ENCODE measurements at places on chromosomes 2 and 18.

GRCh38 chr18:57581301-57581934 lies 5.1 kb downstream of the FECH start:
- no peak for DNase-seq

DNA sequence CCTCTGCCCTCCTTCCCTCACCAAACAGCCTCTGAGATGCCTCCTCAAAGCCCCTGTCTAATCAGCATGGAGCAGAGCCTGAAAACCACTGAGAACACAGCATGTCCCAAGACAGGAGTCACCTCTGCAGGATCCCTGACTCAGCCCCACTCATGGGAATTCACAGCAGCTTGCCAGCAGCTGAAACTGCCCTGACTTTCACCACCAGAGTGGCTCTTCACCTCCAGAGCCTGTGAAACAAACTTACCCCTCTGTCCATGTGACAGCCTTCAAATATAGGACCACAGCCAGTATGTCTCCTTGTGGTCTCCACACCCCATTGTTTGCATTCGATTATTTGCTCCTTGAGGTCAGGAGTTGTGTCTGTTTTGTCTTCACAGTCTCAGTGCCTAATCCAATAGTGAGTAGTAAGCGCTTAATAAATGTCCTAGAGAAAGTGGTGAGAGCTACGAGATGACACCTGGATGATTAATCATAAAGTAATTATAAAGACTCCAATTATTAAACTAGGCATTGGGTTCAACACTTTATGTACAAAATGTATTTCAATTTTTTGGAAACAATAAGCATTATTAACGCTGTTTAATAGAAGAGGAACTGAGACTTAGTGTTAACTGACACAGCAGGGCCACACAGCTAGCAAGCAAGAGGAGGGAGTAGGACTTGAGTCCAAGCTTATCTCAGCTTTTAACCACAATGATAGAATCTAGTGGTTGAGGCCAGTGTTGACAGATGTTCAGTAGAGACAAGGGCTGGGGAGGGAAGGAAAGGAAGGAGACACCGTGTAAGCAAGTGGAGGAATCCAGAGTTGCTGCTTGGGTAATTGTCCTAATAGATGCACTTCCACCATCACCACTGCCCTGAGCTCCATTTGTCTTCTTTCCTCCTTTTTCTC lies 358.7 kb upstream of the TNP1 start:
- no peak for DNase-seq

- DNase-seq: no peak
Observed at GRCh38 chr2:43194121-43194869, 32.1 kb downstream of the ZFP36L2 start.

- no peak for DNase-seq
Observed at GRCh38 chr2:147451902-147452515, 392.8 kb upstream of the ACVR2A start.

- no peak for DNase-seq
Observed at GRCh38 chr18:64377446-64377845, 228.6 kb upstream of the LINC00305 start.

- DNase-seq: no peak
Observed at GRCh38 chr2:14475994-14476393, 156.5 kb upstream of the LRATD1 start.

- no peak for DNase-seq
Observed at GRCh38 chr2:71419976-71420375, 33.4 kb upstream of the DYSF start.

DNA sequence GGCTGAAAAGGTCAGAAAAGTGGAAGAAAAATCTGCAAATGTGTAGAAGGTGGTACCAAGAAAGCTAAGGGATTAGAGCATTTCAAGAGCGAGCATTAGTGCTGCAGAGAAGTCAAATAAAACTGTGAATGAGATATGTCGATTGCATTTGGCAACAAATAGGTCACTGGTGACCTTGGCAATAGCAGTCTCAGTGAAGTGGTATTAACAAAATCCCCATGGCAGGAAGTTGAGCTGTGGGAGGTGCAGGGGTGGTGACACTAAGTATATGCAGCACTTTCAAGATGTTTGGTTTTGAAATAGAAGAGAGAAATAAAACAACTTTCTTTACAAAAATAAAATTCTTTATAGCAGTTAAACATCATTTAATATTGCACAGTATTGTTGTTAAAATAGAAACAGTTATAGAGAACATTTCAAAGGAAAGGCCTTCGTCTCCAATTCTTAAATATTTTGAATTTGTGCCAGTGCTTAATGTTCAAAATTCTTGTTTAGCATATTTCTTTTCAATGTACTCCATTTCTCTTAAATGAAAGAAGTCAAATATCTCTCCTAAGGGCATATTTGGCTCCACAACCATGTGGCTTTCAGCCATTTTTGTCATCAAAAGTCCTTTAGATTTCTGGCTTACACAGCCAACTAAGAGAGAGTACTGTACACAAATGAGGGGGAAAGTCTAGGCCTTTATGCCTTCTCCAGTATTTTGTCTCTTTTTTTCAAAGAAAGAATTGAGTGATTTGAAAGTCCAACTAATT lies 443.0 kb upstream of the MMADHC start:
- no peak for DNase-seq

GRCh38 chr2:57542081-57542480 lies 504.5 kb upstream of the VRK2 start:
- no peak for DNase-seq

DNA sequence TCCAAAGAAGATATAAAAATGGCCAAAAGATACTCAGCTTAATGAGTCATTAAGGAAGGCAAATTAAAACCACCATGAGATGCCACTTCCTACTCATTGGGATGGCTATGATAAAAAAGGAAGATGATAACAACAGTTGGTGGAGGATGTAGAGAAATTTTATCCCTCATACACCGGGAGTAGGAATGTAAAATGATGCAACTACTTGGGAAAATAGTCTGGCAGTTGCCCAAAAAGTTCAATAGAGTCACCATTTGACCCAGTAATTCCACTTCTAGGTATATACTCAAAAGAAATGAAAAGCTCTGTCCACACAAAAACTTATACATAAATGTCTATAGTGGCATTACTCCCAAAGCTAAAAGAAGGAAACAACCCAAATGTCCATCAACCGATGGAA lies 10.1 kb upstream of the SULT1C2 start:
- no peak for DNase-seq

DNA sequence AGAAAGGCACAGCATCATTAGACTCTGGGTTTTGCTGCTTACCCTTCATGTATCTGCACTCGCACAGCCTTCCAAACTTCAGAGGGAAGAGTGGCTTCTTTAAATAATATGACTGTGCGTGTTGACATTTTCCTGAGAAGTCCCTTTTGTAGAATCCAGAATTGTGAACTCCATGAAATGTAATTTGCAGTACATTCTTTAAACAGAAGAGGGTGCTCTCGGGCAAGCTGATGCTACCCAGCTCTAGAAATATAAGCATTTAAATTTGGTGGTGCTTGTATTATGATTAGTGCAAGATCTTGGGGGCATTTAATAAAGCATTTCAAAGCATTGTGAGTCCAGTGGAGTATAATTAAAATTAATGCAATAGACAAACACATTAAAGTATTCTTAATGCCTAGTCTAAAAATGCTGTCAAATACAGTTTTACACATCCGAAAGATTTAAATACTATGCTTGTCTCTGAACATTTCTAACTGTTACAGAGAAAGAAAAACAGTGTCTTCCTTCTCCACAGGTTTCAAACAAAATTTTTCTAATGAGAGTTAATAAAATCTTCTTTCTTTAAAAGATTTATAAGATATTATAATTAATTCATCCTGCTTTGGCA lies 17.3 kb upstream of the GTF2A1L start:
- DNase-seq: no peak

DNA sequence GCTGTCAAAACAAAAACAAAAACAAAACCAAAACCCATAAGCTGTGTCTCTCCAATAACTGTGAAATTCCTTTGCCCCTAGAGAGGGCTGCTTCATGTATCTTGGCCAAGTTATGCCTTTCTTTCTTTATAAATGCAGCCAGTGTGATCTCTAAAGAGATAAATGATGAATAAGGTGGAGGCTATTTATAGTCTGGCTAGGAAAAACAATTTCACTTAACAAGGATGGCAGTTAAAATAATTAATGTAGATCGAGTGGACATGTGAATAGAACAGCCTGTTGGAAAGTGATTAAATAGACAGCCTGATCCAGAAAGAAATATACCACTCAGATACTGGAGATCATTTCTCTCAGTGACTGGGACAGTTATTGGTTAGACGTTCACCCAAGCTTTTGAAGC lies 1666.9 kb upstream of the CELF4 start:
- DNase-seq: no peak

DNA sequence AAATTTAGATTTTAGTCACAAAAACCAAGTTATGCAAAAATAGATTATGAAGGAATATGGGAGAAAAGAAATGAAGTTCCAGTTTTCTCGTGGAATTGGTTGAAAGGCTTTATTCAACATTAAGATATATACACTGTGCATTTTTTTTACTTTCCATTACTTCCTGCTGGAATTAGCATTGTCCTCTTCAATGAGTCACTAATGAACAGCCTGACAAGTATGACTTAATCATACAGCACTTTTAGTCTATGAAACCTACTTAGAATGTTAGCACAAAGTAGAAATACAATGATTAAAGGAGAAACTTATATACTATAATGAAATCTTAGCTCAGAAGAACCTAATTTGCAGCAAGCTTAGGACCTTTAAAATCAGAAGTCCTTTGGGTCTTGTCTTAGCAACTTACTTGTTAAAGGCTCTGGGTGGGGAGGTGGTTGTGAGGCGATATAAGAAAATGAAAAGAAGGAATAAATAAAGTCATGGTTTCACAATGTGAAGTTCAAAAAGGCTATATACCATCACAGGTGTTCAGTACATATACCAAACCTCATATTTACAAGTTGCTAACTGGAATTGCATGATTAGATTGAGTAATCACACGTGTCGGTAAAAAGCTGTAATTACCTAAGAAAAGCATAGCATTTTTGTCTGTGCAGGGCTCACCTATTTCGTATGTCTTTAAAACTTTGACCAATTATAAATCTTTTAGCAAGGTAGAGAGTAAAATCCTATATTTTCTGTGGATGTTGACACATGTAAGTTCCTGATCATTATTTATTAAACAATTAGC lies 236.8 kb downstream of the CAMKMT start:
- DNase-seq: no peak

GRCh38 chr2:57181315-57182038 lies 865.1 kb upstream of the VRK2 start:
- DNase-seq: no peak

DNA sequence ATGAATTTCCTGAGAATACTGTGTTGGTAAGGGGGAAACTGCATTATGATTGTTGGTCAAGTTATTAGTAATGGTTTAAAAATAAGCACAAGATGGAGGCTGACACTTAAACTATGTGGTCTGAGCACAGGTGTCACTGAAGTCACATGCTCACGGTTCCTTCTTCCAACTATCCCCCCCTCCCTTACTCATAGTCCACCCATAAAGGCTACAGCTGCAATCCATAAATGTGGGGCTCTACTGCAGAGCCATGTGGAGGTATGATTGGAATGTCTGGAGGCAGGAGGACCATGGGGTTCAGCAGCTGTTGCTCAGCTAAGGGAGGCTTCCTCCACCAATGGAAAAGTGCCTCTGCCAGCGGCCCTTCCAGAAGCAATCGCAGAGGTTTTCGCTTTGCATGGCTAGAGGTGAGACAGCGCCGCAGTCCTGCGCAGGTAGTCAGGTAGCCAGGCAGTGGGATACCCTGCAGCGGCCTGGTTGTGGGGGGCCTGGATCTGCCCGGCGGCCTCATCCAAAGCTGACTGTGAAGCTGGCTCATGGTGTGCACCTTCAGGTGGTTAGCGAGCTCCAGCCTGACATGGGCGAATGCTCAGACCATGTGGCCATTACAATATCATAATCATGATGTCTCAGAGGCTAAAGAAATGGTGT lies 249.6 kb downstream of the DCDC2C start:
- no peak for DNase-seq

- DNase-seq: no peak
Observed at GRCh38 chr18:7038330-7038851, 79.2 kb downstream of the LAMA1 start.

DNA sequence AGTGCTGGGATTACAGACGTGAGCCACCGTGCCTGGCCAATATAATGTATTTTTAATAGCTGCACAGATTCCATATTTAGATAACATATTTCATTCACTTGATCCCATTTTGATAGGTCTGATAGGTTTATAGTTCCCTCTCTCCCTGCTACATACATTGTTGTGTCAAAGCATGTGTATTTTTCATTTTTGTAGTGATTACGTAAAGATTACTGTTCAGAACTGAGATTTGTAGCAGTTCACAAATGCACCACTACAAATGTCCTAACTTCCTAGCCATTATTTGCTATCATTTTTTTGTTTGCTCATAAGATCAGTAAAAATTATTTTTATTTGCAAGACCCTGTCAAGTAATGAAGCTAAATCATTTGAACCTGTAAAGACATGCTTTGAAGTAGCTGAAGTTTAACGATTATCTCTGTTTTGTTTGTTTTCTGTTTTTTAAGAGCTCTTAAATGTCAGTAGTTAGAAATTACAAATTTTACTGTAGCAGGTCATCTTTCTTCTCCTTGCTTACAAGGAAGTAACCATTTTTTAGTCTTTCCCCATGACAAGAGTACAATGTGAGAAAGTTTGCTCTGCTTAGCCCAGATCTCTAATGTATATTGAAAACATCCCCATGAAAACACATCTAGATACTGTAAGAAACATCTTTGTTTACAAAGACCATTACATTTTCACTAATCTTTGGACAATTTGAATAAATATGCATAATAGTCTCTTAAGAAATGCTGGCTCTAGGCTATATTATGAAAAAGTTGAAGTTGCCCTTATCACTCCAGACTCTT lies 54.1 kb downstream of the EML4 start:
- no peak for DNase-seq

DNA sequence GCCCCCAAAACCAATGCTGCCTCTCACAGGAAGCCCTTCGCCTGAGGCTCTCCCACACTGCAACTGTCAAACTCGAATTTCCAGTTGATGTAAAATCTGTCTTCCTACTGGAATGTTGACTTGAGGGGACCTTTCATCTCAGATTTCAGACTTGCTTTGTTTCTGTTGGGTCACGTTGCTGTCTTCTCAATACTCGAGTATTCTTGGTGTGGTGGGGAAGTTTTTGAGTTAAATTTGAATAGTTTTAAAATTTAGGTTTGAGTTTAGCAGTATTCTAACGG lies 50.8 kb downstream of the AGAP1 start:
- no peak for DNase-seq

GRCh38 chr2:207812058-207812725 lies 42.5 kb upstream of the FZD5 start:
- no peak for DNase-seq

DNA sequence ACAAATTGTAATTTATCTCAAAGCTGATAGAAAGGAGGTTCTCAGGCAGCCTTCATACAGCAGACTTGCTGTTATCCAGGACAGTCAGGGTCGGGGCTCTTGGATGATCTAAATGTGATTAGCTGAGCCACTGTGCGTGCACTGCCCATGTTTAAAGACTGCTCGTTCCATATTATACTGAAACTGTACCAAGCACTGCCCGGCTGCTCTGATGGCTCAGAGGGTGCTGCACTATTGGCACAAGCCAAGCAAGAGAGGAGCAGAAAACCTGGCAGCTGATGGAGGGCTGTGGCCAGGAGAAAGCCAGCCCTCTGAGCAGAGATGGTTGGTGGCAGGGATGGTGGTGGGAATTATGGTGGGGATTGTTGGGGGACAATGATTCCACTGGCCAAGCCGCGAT lies 63.4 kb downstream of the COL6A3 start:
- no peak for DNase-seq

Measured in stimulated activated CD4-positive, alpha-beta T cell treated with anti-CD3 and anti-CD28 coated beads, Interleukin-15, amount 100 ng/mL, for 1 hour (primary cell).